Hepatic stellate cell (primary cell): ENCODE measurements at places on chromosomes 7 and 10.

GRCh38 chr7:20797462-20798080 is 10.9 kb upstream of the SP8 start:
- DNase-seq, result no peak

DNA sequence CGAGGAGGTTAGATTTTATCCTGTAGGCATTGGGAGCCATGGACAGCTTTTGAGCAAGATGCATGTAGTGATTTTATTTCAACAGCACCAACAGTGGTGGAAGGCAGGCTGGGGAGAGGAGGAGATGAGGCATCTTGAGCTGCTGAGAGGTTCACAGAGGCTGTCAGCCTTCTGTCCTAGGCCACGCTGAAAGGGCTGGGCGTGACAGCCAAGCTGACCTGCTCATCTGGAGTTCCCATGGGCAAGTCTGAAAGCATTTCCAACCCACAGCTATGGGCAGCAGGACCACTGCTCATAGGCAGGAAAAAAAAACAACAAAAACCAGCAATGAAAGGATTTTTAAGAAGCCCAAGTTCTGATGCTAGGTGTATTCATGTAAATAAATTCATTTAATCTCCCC is 7.7 kb downstream of the NEURL1 start:
- DNase-seq, result no peak

DNA sequence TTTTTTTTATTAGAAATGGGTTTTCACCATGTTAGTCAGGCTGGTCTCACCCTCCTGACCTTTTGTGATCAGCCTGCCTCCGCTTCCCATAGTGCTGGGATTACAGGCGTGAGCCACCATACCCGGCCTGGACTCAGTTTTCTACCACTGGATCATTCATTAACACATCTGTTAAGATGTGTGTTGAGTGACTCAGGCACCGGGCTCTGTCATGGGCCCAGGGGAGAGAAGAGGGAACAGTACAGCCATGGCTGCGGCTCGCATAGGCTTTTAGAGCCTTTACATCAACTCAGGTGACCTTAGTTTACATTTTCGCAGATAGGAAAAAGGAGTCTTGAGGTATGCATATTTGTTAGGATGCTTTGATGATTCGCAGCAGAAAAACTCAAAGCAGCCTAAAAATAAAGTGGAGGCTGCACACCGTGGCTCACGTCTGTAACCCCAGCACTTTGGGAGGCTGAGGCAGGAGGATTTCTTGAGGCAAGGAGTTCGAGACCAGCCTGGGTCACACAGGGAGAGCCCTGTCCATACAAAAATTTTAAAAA is 3.1 kb upstream of the ARPC1B start:
- DNase-seq, result no peak

GRCh38 chr10:47255033-47255813 is 44.8 kb upstream of the GDF10 start:
- DNase-seq, result no peak

- no peak for DNase-seq
These were observed 1197.2 kb downstream of the SORCS1 start for GRCh38 chr10:105967256-105967655.

- no peak for DNase-seq
These were observed 56.1 kb upstream of the PDLIM1 start for GRCh38 chr10:95346715-95347401.

GRCh38 chr10:35012781-35013180 is 77.4 kb downstream of the CUL2 start:
- DNase-seq, result no peak

DNA sequence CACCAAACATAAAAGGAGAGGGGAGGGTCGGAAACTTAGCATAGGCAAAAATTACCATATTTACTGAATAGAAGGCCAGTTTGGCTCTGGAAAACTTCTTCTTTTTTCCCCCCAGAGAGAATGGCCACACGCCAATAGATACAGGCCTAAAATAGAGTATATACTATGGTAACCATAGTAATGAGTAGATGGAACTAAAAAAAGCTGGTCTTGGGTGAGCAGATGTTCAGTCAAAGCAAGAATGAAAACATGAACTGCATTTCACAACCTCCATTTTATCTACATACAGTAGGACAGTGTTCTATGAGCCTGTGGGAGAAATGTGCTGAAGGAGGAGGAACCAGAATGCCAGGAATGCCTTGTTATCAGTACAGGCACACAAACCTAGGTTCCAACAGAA is 141.7 kb upstream of the SEMA3A start:
- peak; percentile 7 for DNase-seq

DNA sequence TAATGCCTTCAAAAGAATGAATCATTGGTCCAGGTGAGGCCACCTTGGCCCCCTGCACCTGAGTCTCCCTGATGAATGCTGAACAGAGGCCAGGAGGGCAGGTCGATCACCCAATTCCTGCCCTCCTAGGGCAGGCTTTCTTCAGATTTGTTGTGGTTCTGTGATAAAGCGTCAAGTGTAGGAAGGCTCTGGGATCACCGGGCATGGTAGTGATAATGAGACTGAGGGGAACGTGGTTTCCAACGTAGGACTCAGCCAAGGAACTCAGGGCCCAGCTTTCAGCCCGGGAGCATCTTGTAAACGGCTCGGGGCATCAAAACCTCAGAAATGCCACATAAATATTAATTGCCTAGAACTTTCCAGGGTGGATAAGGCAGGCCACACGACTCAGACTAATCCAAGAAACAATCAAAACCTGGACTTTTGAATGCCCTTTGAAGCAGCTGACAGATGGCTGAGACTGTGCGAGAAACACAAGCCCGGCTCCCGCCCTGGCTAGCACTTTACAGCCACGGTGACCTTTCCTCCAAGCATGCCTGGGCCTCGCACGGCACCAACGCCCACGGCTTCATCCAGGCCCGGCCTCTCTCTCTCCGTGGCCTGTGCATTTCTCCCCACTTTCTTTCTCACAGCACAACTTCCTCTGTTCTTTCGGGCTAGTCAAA is 239.3 kb upstream of the GRB10 start:
- DNase-seq, result peak; percentile 78

DNA sequence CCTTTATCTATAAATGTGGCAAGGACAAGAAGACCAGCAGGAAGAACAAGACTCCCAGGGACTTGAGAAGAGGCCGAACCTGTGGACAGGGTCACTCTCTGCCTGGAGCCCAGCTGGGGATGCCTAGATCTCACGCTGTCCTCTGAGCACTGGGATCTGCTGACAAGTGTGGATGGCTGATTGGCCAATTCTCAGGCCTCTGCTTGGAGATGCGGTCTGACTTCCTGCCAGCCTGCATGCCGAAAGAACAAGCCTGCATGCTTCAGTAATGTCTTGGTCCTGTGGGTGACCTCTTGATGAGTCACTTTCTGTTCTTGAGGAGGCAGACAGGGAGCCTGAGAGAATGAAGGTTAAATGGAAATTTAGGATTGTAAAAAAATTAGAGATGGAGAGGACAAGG is 84.7 kb downstream of the TMEM178B start:
- DNase-seq, result peak; percentile 90

DNA sequence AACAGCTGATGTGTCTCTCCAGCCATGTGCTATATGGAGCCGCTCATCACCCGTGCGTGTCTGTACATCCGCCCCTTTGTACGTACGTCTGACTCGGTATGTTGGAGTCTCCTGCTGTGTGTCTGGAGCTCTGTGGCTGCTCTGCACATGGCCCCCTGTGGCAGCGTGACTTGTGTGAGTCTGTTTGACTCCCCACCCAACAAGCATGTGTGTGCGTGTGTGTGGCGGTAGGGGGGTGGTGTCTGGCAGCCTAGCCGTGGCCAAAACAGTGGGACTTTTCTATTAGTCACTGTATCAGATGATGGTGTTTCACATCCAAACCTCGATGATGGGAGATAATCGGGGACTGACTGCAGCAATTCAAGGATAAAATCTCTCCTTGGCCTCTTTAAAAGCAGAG is 94.1 kb downstream of the COL13A1 start:
- DNase-seq, result no peak

DNA sequence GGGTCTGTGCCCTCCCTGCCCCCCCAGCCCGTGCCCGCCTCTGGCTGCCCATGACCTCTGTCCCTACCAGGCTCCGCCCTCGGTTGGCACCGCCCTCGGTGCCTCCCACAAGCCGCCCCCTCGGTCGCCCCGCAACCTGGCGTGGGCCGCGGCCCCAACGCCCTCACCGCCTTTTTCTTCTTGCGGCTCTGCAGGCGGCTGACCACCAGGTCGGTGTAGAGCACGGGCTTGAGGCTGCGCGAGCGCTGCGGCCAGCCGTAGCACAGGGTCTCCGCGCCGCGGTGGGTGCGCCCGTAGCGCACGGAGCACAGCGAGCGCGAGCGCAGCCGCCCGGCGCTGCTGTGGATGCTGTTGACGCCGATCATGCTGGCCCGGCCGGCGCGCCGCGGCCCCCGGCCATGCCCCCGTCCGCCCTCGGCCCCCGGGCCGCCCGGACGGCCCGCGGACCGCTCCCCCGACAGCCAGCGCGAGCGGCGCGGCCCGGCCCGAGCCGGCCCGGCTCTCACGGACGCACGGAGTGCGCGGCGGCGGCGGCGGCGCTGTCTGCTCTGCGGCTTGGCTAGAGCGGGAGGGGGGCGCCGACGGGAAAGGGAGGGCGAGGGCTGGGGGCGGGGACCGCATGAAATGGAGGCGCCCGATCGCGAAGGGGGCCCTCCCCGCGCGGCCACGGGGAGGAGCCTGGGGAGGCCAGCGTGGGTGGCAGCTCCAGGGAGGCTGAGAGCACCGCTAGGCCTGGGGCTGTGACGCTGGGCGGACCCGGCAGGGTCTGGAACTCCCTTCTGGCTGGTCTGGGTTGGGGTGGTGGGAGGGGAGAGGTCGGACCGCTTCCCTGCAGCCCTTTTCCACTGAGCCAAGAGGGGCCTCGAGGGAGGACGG is 9.6 kb downstream of the PSD start:
- DNase-seq, result peak; percentile 47

- peak; percentile 28 for DNase-seq
These were observed 83.0 kb downstream of the PARD3 start for GRCh38 chr10:34731885-34732701.

GRCh38 chr10:20672741-20673140 is 224.4 kb downstream of the NEBL start:
- no peak for DNase-seq

- DNase-seq, result no peak
These were observed 508.1 kb downstream of the PHTF2 start for GRCh38 chr7:78306634-78307033.

- no peak for DNase-seq
These were observed 45.3 kb downstream of the ZNRF2 start for GRCh38 chr7:30329716-30330115.

DNA sequence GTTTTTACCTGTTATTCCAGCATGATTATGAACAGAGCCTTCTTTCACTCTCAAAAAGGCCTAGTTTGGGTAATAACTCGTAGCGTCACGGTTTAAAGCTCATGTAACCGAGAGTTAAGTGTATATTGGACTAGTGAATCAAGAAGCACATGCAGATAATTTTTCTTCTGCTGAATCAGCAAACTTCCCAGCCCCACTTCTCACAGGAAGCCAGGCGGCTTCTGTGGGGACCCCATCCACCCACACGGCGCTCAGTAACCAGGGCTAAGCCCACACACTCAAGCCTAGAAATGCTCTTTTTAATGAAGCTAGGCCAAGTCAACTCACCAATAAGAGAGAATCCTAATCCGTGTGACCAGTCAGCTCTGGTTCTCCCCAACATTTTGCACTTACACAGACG is 191.2 kb upstream of the MGMT start:
- no peak for DNase-seq

DNA sequence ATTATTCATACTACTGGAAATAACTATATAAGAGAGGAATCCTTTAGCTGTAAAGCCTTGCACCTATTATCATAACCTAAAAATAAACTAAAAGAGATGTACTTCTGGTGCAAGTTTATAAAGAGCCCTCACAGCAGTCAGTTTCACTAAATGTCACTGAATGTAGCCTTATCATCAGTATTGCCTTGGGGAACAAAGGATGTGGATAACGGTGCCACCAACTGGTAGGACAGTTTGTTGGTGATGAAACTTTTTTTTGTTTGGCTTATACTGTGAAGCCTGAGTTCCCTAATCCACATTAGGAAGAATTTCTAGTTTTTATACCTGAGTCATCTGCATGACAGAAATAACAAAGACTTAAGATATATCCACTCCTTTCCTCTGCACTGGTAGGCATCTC is 117.9 kb upstream of the COL1A2 start:
- DNase-seq, result no peak

DNA sequence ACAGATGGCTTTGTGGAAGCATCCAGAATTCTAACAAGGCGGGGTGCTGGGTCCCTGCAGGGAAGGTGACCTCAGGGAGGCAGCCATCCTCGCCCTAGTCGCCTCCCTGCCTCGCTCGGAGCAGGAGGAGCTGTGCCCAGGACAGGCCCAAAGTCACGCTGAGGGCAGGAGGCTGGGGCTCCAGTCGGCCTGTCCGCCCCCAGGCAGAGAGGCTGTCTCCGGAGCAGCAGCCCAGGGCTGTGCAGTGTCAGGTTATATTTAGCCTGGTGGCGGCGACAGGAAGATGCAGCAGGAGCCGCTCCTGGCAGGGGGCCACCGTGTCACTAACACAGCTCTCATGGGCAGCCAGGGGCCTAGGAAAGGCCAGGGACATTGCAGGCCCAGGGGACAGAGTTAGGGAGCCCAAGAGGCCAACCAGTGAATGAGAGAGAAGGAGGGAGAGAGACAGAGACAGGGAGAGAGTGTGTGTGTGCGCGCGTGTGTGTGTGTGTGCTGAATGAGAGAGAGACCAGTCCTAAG is 13.5 kb downstream of the KCNH2 start:
- DNase-seq, result peak; percentile 68

DNA sequence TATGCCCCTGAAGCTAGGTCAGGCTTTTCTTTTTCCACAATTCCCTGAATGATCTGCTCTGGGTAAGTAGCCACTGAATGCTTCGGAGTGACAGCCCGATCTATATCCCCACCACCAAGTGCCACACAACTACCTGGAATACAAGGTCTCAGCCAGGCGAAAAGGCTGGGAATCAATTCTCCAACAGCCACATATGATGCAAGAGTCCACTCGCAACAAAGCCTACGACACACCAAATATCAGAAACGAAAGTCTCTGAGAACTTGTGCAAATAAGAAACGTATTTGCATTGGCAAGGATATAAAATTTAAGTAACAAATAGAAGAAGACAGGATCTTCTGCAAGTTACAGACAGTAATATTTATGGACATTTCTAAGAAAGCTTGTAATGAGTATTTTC is 5.7 kb downstream of the HIPK2 start:
- no peak for DNase-seq

- no peak for DNase-seq
These were observed 22.8 kb downstream of the SGMS1 start for GRCh38 chr10:50600831-50601477.

GRCh38 chr7:26499315-26499897 is 207.7 kb downstream of the SNX10 start:
- no peak for DNase-seq

DNA sequence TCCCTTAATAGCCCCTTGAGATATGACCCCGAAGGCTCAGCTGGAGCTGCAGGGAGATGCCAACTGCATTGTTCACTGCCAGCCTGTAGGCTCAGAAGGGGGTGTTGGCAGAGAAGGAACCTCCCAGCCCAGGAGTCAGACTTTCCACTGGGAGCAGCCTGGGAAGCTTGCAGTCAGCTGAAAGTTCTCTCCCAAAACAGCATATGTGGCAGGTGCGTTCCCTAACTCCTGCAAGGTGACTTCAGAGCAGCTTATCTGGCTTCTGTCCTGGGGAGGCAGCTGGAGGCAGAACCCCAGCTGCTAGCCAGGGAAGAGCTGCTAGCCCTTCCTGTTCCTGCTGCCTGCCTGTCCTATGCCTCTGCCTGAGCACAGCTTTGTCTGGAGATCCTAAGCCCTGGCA is 8.1 kb downstream of the SFTPA2 start:
- no peak for DNase-seq
